ENCODE measurements at places on chromosomes 1 and 21.
A peak's percentile ranks its signal among the peaks of the same experiment; 100 is the strongest.

DNA sequence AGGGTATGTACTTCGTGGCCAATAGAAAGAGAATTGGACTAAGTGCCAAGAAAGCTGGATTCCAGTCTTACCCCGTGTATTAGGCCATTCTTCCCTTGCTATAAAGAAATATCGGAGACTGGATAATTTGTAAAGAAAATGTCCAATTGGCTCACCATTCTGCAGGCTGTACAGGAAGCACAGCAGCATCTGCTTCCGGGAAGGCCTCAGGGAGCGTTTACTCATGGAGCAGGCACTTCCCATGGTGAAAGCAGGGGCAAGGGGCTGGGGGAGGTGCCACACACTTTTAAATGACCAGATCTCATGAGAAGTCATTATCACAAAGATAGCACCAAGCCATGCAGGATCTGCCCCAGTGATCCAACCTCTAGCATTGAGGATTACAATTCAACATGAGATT lies 7.8 kb upstream of the AMIGO1 start:
- ATAC-seq: no peak

DNA sequence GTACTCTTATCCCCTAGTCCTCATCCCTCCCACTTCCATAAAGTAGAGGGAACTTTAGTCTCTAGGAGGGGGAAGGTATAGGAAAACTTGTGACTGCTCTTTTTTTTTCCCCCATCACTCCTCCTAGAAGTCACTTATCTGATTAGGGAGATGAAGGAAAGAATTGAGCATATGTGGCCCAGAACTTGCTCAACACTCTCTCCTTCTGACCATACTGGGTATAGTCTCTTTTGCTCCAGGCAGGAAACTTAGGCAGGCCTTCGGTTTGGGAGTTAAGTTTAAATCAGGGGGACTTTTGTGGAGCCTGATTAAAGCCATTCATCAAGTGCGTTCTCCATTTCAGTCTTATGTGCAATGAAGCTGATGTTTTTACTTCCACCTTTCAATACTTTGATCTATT lies 5.8 kb downstream of the UBE2U start:
- no peak for ATAC-seq

DNA sequence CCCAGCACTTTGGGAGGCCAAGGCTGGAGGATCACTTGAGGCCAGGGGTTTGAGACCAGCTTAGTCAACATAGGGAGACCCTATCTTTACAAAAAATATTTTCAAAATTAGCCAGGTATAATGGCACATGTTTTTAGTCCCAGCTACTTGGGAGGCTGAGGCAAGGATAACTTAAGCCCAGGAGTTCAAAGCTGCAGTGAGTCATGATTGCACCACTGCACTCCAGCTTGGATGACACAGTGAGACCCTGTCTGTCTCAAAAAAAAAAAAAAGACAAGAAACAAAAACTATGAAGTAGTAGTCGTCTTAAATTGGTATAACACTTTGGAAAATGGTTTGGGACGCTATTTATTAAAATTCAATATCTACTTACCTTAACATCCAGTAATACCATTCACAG lies 7.7 kb downstream of the AIM2 start:
- ATAC-seq: no peak

GRCh38 chr1:22755641-22756040 lies 45.0 kb downstream of the EPHB2 start:
- ATAC-seq: no peak

DNA sequence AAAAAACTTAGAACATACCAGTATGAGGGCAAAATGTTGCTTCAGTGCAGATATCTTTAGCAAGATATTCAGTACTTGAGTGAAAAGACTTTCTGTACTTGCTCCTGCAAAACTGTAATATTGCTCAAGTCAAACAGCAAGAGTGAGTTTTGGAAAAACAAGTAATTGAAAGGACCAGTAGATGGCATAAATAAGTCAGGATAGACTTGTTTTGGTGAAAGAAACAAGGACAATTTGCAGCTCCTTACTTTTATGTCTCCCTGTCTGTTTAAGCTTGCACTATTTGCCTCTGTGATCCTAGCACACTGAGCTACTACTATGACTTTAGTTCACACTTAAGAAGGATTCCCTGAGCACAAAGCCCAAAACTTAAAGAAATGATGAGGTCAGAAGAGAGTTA lies 39.1 kb downstream of the IFI44 start:
- no peak for ATAC-seq

- ATAC-seq: peak; percentile 45
These were observed 20.8 kb upstream of the CD5L start for GRCh38 chr1:157862114-157863070.

DNA sequence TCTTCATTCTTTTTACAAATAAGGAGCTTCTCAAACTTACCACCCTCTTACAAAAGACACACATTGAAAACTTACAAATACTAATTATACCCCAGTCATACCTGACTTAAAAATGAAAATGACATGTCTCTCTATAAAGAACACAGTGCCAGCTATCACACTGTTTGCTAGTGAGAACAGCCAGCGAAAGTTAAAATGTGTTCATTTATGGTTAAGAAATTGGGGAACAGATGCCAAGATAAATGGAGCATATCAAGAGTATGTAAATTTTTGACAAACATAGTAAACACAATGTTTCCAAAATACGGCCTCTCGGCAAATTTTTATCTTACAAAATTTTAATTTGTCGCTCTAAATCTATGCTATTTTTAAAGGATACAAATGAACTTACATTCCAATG lies 1422.9 kb downstream of the KCNT2 start:
- ATAC-seq: no peak

GRCh38 chr1:203175237-203175826 lies at the start of gene MYBPH:
MYBPH (minus strand) TSS chr1:203175826; CDS start chr1:203175755, 71 bp downstream.
- no peak for ATAC-seq

DNA sequence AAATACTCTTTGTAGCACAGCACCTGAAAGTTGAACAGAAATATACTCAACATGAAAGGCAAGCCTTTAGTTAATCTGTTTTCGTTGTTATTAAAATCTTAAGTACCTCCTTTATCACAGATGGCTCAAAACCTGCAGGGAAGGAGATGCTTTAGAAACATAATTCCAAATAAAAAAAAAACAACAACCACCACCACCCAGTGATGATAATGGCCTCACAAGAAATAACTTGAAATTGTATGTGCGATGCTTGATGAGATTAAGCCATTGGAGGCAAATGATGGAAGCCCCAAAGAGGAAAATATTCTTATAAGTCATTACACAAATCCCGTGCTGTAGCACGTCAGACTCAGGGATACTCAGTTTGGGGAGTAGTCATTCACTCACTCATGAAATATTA lies 24.9 kb upstream of the ZBTB40 start:
- no peak for ATAC-seq

DNA sequence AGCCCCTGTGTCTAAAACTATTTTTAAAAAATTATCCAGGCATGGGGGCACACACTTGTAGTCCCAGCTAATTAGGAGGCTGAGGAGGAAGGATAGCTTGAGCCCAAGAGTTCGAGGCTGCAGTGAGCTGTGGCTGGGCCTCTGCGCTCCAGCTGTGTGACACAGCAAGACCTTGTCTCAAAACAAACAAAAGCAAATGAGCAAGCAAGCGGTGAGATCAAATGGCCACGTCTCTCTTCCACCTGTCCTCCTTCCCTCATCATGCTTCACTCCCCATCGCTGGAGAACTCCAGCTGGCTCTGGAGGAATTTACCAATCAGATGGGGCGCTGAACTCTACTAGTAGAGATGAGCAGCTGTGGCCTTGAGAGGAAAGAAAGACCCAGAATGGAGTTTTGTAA lies 14.0 kb upstream of the REN start:
- no peak for ATAC-seq

DNA sequence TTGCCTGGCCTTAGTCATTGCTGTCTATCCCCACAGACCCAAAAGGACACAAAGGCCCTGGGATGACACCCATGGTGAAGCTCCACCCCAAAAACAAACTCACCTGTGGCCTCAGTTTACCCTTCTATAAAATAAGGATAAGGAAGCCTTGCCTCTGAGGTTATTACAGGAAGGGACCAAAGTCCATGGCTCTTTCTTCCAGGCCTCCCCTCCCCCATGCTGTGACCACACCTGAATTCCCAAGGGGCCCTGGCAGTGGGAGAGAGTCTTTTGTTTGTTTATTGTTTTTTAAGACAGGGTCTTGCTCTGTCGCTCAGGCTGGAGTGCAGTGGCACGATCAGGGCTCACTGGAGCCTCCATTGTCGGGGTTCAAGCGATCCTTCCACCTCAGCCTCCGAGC lies 10.5 kb upstream of the TNFRSF25 start:
- ATAC-seq: no peak

GRCh38 chr1:58650141-58650540 lies 49.7 kb downstream of the MYSM1 start:
- no peak for ATAC-seq

DNA sequence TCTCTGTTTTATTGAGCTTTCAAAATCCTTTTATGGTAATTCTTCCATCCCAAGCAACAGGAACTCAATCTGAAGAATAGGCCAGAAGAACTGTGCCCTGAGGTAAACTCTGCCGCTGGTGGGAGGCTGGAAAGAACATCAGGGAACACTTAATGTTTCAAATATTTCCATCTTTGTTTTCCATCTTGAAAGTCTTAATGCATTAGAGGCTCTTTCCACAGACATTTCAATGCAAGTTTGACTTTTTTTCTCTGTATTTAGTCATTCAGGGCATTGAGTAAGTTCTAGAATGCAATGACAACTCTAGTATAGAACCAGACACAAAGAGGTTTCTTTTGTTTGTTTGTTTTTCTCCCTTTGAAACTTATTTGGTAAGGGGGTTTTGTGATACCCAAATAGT lies 61.5 kb downstream of the KIAA0040 start:
- ATAC-seq: no peak

DNA sequence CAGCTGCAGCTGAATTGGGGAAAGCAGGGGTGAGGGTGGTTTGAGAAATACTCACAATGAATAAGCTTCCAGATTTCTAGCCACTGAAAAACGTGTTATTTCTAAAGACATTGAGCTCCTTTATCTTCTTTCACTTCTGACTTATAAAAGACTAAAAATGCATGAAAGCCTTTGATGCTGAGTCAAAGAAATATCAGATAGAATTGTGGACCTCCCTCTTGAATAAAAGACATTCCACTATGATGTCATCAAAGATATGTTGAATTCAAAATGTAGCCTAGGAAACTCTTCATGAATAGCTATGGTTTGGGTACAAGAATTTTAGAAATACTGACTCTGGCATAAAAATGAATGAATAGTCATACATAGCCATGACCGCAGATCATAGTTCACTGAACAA lies 44.7 kb upstream of the COL24A1 start:
- no peak for ATAC-seq

DNA sequence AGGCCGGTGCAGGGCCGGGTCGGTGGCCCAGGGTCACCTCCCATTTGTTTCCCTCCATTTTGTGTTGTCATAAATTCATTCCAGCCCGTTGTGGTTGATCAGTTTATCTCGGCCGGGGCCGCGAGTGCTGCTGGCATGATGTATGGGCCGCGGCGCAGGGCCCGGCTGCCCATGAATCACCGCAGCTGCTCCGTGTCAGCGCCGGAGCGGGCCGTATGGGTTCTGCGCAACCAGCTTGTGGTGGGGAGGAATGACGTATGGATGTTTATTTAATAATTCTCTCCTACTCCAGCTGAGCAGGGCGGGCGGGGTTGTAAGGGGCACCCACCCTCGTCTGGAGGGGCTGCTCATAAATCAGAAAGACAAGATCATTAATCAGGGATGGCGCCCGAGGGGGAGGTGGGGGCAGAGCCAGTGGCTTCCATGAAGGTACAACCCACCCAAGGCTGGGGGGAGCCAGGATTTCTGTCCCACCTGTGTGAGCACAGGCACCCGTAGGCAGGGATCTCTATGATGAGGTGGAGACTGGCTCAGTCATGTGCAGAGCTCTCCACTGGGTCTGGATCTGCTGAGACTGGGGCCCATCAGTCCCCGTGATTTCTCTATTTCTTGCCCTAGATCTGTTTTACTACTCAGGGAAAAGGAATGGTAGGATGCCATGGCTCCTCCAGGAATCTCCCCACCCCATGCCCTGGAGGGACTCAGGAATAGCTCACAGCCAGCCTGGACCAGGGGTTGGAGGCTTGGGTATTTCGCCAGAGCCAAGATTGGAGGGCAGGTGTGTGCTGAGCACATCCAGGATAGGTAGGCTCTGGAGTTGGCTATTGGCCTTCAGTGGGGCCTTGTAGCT lies 27.8 kb downstream of the TMEM53 start:
- ATAC-seq: no peak

- ATAC-seq: peak; percentile 26
These were observed 6.6 kb downstream of the HEYL start for GRCh38 chr1:39632682-39633417.

- no peak for ATAC-seq
These were observed 192.1 kb upstream of the DAB1 start for GRCh38 chr1:57615956-57616355.

DNA sequence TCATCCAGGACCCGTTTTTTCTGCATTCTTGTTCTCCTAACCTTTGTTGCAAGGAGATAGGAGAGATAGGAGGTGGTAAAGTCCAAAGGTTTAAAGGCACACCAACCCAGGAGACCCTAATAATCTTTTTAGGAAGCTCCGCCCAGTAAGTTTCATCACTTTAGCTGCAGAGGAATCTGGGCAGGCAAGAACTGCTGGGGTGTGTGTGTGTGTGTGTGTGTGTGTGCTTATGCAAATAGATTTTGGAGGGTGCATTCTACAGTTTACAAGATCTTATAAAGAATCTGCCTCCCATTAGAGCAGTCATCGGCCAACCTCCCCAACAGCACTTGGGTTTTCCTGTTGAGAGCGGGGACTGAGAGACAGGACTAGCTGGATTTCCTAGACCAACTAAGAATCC lies 3.9 kb upstream of the IL10 start:
- ATAC-seq: no peak

DNA sequence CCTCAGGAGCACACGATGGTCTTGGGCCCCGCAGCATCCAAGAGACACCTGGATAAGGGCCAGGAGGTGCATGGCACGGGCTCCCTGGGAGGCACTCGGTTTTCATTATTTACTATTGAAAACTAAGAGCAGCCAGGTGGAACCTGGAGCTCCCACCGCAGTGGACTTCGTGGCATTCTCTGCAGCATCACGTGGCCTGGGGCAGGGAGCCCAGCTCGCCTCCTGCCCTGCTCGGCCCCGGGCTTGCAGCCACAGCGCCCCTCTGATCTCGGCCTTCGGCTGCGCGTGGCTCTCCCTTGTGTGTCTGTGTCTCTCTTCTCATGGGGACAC lies 121.6 kb downstream of the SIK1 start:
- no peak for ATAC-seq

GRCh38 chr1:94094469-94095111 lies 26.4 kb downstream of the ABCA4 start:
- no peak for ATAC-seq

Data from stimulated activated memory B cell treated with anti-CD40 and anti-IgM and Interleukin-4, amounts not matched to agents 10 μg/mL and 1 μg/mL and 100 μg/mL, for 72 hours (primary cell).